ENCODE measurements at places on chromosomes 2 and 18. TPM values are rescaled to one million over a fixed set of nuclear protein-coding genes. Genes with fewer than 3 reads are reported as not detected.

- no peak for DNase-seq
These were observed 52.7 kb downstream of the DSEL start for GRCh38 chr18:67463829-67464228.

- no peak for DNase-seq
These were observed 134.6 kb downstream of the BABAM2 start for GRCh38 chr2:28025123-28025522.

Gene ADRA2B
- total RNA-seq, result 0.51 TPM

Gene NDUFAF7
- 11.3 TPM for total RNA-seq

Gene C2orf78
- not detected for total RNA-seq

DNA sequence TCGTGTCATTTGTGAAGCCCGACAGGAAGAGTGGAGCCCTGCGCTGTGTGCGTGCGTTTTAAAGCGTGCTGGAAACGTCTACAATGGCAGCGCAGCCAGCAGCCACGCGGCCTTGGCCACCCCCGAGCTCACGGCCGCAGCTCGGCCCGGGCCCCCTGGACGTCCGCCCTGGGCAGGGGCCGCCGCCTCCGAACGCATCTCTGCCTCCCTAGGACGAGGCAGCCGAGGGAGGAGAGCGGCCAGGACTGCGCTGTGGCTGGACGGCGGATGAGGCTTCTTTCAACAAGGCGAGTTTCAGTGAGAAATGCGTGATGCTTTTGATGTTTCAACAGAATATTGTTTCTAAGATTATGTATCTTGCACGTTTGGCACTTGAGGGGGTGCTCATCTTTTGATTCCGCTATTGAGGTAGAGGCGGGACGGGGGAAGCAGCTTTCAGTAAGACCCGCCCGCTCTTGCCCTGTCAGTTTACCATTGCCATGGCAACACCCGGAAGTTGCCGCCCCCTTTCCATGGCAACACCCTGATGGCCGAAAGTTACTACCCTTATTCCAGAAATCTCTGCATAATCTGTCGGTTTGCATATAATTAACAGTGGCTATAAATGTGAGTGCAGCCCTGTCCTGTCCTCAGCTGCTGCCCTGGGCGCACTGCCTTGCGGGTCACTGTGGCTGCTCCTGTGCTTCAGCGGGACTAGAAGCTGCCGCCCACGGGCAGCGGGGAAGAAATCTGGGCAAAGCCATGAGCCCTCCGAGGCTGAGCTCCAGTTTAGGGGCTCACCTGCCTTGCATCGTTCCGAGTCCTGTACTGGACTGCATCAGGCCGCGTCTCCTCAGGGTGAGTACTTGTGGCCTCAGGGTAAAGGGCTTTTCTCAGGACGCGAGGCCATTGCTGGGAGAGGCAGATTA, 38.6 kb downstream of the ADNP2 start:
- DNase-seq, result peak; percentile 88

DNA sequence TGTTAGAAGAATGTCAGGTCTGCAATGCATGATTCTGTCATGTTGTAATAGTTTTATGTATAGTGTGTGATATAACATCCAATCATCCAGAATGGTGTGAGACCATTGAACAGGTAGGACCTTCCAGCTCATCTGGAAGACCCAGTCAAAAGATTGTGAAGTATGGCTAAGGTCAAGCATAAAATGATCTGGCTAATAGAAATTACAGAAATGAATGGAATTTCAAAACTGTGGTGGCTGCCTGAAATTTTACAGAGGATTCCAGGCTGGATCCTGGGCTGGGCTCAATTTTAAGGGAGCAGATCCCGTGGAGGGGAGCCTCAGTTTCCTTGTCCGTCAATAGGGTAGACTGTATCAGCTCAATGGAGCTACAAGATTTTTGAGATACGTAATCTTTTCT, 39.1 kb downstream of the ACKR3 start:
- DNase-seq, result no peak

GRCh38 chr2:151922845-151923666, 94.8 kb upstream of the ARL5A start:
- peak; percentile 31 for DNase-seq

Gene CCDC102B
- total RNA-seq, result 39.7 TPM

Gene GCG
- not detected for total RNA-seq

- DNase-seq, result no peak
These were observed 93.2 kb downstream of the MYOM1 start for GRCh38 chr18:3126457-3127097.

GRCh38 chr2:1685957-1686783, 58.1 kb downstream of the PXDN start:
- no peak for DNase-seq

DNA sequence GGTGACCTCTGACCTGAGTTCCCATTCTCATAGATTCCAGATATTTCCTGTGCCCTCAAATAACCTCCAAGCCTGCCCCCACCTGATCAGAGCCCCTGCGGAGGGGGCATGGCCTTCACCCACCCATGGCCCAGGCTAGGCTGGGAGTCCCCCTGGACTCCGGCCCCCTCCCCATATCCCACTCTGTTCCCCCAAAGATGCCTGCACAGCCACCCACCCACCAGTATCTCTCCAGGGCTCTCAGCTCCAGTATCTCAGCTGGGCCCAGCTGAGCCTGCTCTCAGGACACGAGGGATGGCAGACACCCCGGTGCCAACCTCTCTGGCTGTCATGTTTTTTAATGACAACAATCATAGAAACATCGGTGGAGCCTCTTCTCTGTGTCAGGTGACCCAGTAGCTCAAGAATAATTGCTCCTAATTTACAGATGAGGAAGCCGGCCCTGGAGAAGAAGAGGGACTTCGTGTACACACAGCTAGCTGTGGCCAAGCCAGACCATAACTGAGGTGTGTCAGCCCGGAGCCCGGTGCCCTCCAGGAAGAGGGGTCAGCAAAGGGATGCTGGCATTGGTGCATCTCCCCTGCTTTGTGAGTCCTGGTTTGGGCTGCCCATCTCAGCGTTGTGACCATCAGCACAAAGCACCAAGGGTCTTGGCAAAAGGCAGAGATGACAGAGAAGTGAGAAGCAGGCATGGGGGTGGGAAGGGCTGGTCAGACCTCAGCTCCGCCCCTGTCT, 84.4 kb downstream of the SDC1 start:
- no peak for DNase-seq

Gene NRP2
- total RNA-seq, result 113 TPM

DNA sequence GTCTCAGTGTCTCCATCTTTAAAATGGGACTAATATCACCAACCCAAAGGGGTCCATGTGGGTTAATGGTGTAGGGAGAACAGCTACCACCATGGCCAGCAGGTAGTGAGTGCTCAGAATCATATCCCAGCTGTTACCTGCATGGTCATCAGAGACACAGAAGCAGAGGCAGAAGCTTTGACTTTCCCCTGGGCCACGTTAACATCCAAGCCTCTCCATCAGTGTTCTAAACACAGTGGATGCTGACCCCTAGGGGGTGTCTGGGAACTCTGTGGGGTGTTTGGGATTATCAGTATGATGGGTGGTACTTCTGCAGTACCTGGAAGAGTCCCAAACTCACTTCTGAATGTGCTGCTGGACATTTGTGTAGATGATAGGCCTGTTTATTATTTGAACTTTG, 93.6 kb downstream of the GYPC start:
- no peak for DNase-seq

- no peak for DNase-seq
These were observed 430.0 kb upstream of the TNP1 start for GRCh38 chr2:217289907-217290280.

DNA sequence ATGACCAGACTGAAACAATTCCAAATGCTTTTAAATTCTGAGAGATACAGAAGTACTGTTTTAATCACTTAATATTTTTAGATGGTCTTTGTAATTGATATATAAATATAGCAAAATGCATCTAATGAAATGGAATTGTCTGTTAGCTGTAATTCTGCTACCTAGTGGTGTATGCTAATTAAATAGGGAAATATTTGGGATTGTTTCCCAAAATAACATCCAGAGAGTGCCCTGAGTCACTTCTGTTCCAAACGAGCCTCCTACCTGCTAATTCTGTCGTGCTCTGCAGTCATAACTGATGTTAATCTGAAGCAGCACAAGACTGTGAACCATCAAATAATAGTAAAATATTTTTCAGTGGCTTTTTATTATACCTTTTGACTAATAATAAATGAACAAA, 71.4 kb upstream of the NOSTRIN start:
- DNase-seq, result no peak

GRCh38 chr2:233439191-233439590, 84.9 kb downstream of the DGKD start:
- peak; percentile 73 for DNase-seq

Gene CAPN14
- total RNA-seq, result not detected

Gene CRYGD
- total RNA-seq, result not detected

Gene CCBE1
- total RNA-seq, result 1.5 TPM

Gene KCNJ3
- total RNA-seq, result not detected

DNA sequence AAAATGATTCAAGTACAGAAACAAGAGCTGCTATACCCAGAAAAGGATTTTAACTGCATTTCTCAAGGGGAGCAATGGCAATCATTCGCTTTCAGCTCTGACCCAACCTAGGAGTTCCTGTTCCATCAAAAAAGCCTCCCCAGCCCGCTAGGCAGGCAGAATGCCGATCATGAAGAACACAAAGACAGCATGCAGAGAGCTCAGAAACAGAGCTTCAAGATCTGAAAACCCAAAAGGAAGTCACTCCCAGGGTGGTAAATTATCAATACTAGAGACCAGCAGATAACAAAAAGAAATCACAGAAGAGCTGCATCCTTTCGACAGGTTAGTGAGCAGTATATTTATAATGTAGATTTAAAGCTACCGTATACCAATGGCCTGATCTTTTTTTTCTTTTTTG, 84.8 kb upstream of the CRIM1 start:
- no peak for DNase-seq

Gene PTPN2
- 39.4 TPM for total RNA-seq

GRCh38 chr2:117718048-117718447, 96.4 kb upstream of the DDX18 start:
- DNase-seq, result no peak

Gene CD226
- 2.9 TPM for total RNA-seq

DNA sequence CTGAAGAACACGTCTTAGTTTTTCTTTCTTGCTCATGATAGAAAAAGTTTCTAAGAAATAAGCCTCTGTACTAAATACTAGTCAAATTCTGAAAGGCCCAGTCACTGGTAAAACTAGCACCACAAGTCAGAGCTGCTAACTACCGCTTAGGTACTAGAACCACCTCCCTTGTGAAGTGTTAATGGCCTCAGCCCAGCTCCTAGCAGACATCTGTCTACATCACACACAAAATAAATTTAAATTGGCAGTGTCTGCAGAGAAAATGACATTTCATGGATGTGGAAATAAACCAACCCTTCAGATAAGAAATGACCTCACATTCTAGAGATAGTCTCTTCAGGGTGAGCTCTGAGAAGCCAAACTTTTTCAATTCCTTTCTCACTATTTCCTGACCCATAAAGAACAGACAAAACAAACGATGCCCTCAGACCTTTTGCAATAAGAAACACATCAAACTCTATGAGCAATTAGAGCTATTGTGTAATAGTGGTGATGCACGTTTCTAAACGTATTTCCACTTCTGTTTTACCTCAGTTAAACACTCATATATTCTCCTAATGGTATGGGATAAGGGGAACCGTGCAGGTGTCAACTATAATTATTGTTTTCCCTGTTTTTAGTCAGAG, 70.3 kb upstream of the DSG1 start:
- DNase-seq, result no peak

Gene ZSWIM2
- not detected for total RNA-seq

Gene ABCA12
- total RNA-seq, result not detected

DNA sequence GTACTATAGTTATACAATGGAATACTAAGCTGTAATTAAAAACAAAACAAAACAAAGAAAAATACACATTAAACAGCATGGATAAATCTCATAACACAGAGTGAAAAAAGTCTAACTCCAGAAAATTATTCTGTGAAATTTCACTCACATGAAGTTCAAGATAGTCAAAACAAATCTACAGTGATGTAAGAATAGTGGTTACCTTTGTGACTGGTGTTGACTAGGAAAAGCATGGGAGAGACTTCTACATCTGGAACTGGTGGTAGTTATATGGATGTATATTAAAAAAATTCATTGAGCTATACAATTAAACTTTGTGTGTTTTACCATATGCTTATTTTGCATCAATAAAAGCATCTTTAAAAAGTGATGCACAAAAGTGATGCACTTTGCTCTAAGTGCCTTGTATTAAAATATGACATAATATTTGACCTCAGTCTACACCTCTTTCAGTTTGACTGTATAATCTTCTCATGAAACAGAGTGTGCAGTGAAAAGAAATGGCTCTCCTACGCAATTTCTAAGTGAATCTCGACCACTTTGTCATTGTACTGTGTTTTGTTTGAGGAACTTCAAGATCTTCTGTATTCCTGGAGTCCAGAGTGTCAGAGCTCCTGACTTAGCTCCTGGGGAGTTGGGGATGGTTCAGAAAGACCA, 28.0 kb downstream of the STAT4 start:
- no peak for DNase-seq

Gene COLEC11
- total RNA-seq, result not detected

Data from uterus (tissue), 4 donors.